Fibroblast of the conjunctiva (primary cell): ENCODE measurements at places on chromosomes 12 and 14.

GRCh38 chr14:33219957-33220356 lies 281.3 kb downstream of the NPAS3 start:
- no peak for DNase-seq

GRCh38 chr12:130981074-130981742 lies 27.5 kb downstream of the ADGRD1 start:
- no peak for DNase-seq

DNA sequence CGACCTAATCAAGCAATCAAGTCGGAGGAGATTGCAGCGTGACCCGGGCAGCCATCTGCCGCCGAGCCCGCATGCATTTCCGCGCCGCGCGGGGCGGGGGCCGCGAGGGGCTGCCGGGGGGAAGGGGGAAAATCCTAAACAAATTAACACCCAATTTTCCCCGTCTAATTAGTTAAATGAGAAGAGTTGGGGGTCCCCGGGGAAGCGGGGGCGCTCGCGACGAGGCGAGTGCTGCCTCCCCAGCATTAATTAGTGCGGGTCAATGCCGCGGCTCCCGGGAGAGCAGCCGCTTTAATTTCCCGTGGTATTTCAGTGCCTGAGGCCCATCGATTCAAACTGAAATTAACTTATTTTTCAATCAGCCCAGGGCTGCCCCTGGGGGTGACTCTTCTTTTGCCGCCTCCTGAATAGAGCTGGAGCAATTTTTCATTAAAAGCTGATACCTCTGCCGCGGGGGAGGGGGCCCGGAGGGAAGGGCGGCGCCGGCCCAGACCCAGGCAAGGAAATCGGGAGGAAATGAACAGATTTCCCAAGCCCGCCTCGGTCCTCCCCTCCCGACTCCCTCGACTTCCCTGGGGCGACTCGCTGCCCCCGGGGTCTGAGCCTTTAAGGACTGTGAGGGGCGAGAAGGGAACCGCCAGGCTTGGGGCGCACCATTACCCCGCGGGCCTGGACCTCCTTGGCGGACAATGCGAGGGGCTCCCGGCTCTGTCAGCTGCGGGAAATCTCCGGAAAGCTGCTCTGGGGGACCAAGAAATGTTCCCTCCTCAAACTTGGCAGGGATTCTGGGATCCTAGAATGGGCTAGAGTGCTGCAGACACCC lies 18.9 kb downstream of the VSX2 start:
- no peak for DNase-seq

DNA sequence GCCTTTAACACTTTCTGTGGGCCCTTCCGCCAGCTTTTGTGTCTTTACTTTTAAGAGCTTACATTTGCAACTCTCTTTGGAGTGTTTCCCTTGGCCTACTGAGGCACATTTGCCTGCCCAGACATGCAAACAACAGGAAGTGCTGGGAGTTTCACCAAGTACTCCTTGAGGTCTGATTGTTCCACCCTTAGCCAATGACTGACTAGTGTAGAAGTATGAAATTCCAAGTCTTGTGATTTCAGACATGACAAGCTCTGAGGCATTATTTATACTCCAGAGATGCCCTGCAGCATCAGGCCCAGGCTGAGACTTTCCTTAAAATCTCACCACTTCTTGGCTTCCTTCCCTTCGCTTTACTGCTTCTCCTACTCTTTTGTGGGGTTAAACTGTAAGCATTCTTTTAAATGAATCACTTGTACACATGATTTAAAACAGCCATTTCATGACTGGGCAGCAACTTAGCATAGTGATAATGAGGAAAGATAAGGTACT lies 174.1 kb downstream of the SLC6A15 start:
- DNase-seq: peak; percentile 34

GRCh38 chr14:72567226-72567625 lies 326.7 kb downstream of the DPF3 start:
- DNase-seq: no peak

DNA sequence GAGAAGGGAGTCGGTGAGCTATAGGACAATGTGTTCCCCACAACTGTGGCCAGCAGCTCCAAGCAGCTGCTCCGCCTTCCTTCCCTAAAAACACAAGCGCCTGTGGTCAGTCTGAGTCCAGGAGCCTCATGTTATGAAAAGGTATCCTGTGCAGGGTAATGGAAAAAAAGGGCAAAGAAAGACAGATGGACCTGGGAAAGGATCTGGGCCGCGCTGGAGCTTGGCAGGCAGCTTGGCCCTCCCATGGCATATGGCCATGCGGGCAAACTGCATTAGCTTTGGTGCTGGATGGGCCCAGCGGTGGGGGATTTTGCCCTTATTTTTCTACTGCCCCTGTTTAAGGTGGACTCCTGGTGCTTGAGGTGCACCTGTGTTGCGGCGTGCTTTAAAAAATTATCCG lies 23.7 kb upstream of the CHST11 start:
- DNase-seq: no peak

- no peak for DNase-seq
Observed at GRCh38 chr12:124386059-124386458, 91.2 kb downstream of the RFLNA start.

GRCh38 chr14:22761734-22762133 lies 4.8 kb upstream of the OXA1L start:
- DNase-seq: no peak

GRCh38 chr12:5480938-5481303 lies 49.0 kb downstream of the NTF3 start:
- no peak for DNase-seq

- DNase-seq: no peak
Observed at GRCh38 chr12:79250960-79251755, 386.6 kb downstream of the SYT1 start.

- no peak for DNase-seq
Observed at GRCh38 chr12:20269337-20270067, 98.8 kb upstream of the PDE3A start.

DNA sequence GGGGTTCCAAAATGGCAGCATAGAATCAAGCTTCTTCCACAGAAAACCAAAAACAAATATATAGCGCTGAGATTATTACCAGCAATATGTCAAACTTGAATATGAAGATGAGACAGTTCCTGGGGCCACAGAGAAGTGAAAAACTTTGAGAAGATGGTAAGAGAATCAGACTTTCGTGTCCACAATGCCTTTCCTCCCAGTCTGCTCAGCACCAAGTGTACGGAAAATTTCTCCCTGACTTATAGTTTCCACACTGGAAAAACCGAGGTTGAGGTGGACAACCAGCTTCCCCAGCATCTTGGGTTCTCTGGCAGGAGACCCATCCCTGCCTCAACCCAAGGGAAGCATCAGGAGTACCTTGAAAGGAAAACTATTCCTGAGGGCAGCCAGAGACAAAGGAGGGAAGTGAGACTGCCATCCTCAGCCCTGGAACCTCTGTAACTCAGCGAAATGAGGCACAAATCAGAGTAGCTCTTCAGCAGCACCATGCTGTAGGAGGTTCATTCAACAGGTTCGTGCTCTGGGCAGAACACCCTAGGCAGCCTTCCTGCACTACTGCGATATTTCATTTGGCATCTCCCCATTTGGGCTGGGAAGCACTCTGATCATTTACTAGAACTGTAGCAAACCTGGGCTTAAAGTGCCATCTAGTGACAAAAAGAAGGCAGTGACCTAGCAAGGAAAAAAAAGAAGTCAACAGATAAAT lies 52.4 kb upstream of the CAPRIN2 start:
- DNase-seq: peak; percentile 72

- no peak for DNase-seq
Observed at GRCh38 chr12:82866946-82867345, 180.2 kb downstream of the TMTC2 start.

GRCh38 chr14:21852061-21852664 lies 178.5 kb upstream of the OR4E1 start:
- no peak for DNase-seq

DNA sequence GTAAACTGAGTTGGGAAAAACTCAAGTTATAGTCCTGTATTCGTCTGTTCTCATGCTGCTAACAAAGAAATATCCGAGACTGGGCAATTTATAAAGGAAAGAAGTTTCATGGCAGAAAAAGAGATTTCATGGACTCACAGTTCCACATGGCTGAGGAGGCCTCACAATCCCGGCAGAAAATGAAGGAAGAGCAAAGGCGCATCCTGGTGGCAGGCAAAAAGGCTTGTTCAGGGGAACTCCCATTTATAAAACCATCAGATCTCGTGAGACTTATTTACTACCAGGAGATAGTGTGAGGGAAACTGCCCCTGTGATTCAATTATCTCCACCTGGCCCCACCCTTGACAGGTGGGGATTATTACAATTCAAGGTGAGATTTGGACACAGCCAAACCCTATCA lies 292.6 kb upstream of the SYT1 start:
- no peak for DNase-seq

DNA sequence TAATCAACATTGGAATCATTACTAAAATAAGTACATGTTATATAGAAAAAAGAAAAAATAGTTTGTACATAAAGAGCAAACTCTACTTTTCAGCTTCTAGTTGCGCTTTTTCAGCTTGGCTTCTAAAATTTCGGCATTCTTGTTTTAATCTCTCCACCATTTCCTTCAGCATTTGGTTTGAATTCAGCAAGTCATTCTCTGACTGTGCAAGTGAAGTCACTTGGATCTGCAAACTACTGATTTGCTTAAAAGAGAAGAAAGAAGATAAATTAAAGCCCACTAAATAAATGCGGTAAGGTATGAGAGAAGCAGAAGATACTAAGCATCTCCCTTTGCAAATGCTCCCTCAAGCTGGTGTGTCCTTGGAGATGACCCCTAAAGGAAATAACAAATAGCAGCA lies 126.3 kb downstream of the CEP83 start:
- no peak for DNase-seq

DNA sequence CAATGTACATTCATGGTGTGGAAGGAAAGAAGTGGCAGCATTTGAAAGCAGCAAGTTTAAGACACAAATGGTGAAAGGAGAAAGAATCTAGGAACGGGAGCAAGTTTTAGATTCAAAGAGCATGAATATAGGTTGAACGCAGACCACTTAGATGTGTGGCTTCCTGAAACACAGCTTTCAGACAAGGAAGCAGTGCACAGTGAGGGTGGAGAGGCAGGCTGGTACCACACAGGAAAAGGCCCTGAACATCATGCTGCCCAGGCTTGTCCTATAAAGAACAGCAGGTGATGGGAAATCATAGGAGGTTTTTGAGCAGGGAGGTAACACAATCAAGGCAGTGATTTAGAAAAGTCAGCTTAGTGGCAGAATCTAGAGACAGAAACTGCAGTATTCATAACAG lies 35.6 kb downstream of the GNS start:
- no peak for DNase-seq

DNA sequence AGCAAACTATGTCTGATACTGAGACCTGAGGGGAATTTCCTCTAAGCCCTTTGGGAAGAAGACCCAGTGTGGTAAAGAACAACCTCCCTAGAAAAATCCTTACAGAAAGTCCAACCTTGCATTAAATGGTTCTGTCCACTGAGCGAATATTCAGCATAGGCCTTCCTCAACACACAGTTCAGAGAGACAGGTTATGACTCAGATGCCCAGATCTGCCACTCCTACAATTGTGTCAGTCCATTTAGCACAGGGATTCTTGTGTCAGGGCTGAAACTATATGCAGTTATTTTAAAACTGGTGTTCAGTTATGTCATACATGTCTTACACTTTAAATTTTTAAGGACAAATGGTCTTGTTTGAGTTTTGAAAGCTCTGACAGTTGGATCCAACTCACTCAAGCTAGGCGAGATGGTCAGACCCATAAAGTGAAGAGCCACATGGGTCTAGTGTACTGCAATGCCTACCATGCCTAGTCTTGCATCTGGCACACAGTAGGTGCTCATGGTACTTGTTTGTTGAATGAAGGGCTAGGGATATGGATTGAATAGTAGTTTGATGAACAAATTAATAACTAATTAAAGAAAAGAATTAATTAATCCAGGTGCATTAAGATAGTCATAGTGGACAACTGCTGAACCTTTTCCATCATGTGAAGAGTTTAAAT lies 207.5 kb upstream of the PWP1 start:
- no peak for DNase-seq

GRCh38 chr12:41045509-41045908 lies 142.6 kb upstream of the PDZRN4 start:
- DNase-seq: no peak

DNA sequence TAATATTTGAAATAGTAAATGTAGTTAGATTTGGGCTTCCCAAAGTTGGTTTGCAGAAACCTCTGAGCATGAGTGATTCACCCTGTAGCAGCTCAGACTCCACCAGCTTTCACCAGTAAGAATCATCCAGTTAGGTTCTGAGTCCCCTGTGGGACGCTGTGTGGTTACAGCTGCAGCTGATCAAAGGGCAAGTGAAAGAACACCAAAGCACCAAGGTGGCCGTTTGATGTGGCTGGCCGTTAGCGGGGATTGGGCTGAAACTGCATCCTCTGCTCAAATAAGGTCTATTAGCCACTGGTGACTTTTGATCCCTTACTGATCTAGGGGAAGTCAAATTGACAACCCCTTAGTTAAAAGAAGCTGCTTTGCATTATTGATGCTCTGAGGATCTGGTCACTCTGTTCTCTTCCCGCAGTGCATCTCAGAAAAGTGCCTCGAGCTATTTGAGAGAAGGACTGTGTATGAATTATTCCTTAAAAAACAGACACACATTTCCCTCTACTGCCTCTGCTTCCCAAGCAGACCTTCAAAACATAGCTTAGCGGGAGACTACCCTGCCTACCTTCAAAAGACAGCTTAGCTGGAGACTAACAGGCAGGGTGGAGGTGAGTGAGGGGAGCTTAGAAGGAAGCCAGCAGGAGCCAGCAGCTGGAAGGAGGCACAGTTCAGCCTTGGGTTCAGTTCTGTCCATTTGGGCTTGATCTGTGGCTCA lies 3.7 kb downstream of the ABHD12B start:
- no peak for DNase-seq

DNA sequence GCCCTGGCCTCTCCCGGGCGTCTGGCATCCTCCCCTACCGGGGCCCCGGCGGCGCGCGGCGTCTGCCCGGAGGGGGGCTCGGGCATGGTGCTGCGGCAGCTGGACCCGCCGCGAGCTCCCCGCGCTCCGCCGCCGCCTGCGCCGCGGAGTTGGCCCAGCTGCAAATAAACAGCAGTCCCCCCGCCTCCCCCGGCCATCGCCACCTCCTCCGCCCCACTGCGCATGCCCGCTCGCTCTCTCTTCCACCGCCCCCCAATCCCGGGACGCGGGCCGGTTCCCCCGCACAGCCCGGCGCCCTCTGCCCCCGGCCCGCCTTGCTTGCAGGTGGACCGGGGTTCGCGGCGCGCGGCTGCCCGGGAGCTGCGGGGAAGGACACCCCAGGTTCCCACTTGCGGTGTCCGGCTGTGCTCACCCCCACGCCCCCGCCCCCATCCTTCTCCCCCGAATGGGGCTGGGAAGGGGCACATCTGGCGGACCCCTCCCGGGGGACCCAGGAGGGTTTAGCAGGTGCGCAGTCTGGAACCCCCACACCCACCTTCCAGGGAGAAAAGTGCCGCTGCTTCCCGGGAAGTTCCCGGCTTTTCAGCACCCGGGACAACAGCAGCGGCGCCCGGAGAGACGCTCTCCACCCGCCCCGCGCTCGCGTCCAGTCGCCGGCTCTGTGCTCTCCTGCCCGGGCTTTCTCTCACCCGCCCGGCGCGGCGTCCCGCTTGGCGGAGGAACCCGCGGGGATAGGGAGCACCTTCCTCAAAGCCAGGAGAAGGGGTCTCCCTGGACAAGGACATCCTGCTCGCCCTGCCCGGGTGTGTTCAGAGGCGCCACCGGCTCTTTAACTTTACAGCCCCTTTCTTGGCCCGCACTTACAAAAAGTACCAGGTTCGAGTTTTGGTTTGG lies at the start of gene TMTC1:
TSS of gene TMTC1 (minus strand) at position 170 of the 894 bp plus-strand sequence. CDS start 191 bp downstream, outside the sequence.
- no peak for DNase-seq

- DNase-seq: no peak
Observed at GRCh38 chr12:2547273-2548044, 247.3 kb upstream of the FKBP4 start.

GRCh38 chr14:51087031-51087441 lies 7.9 kb downstream of the TRIM9 start:
- DNase-seq: no peak
